ENCODE measurements at places on chromosomes 1 and 21. TPM values are rescaled to one million over a fixed set of nuclear protein-coding genes. Genes with fewer than 3 reads are reported as not detected.
A peak's percentile ranks its signal among the peaks of the same experiment; 100 is the strongest.

GRCh38 chr1:170881268-170882265, 53.8 kb upstream of the MROH9 start:
- peak; percentile 41 for DNase-seq

- no peak for DNase-seq
These were observed 8.7 kb downstream of the IER5 start for GRCh38 chr1:181097242-181097641.

DNA sequence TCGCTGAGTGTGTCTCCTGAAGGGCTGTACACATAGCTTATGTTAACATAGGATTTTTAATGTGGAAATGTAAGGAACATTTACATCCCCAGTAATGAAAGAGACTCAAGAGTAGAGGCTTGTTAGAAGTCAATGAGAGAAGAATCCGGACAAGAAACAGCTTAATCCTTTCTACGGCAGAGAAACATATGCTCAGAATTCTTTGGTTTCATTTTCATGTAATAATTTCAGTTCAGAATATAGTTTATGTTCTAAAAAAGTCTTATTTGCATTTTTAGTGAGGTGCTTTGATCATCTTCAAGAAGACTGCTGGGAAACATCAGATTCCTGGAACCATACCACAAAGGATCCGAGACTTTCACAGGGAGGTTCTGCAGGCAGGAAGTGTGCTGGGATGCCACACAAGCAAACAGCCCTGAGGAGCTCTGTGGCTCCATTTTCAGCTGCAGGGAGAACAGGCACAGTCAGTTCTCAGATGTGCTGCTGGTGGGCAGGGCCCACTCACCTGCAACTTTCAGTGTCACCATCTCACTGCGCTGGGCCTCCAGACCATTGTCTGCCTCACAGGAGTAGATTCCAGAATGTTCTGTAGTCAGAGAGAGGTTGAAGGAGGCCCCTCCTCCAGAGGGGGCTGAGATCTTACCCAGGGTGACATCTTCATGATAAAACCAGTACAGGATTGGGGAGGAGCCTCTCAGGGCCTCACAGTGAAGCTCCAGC, 28.4 kb downstream of the FCRL5 start:
- DNase-seq: peak; percentile 7

- DNase-seq: no peak
These were observed 22.5 kb upstream of the KCNE1 start for GRCh38 chr21:34534522-34534921.

DNA sequence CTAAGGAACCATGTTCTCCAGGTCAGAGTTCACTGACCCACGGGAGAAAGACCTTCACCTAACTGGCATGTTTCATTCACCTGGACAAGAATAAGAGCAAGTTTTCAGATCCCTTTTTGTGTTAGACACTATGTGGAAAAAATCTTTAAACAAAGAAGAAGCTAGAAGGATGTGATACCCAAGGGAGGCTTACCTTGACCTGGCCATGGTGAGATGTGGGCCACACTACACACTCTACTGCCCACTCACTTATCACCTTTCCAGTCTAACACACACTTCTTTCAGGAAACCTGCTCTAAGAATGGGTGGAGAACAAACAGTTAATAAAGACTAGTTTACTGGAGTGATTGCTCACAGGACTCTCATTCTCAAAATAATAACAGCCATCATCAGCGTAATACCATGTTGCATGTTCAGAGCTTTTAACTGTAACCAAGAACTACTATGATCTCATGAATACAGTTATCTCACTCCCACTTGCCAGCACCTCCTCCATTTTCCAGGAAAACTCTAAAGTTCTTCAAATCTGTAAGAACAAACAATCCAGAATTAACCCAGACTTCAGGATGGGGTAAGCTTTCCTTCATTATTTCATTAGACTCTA, 1.4 kb downstream of the RGS8 start:
- no peak for DNase-seq

DNA sequence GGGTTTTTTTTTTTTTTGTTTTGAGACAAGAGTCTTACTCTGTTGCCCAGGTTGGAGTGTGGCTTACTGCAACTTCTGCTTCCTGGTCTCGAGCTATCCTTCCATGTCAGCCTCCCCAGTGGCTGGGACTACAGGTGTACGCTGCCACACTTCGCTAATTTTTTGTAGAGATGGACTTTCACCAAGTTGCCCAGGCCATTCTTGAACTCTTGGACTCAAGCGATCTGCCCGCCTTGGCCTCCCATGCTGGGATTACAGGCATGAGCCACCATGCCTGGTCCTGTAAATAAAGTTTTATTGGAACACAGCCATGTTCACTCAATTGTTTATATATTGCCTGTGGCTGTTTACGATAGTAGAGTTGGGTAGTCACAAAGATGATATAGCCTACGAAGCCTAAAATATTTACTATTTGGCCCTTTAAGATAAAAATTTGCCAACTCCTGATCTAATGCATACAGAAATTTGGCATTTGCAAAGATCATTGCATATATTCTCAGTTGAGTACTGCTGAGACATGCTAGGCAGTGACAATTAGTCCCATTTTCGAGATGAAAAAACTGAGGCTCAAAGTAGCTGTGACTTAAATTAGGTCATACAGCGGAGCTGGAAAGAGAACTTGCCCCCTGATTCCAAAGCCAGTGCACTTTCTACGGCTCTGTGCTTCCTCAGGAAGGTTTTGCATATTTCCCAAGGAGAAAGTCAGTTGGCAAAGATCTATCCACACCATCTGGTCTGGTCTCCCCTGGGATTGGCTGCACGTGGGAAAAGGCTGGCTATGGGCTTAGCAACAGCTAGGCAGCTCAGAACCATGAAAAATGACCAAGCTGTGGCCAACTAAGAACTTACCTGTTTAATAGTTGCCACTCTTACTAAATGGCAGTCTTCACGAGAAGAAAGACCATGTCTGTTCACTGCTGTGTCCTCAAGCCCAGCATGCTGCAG, 19.4 kb downstream of the MECR start:
- DNase-seq: no peak

Gene COL6A2
- 2,192 TPM for total RNA-seq

Gene ST6GALNAC5
- total RNA-seq: 166 TPM

Gene EXTL1
- 0.48 TPM for total RNA-seq

Gene LCE1A
- total RNA-seq: not detected
